ENCODE measurements at places on chromosomes 4 and X. TPM values are rescaled to one million over a fixed set of nuclear protein-coding genes. Genes with fewer than 3 reads are reported as not detected.

The FSTL5 gene
- 0.63 TPM for total RNA-seq

The GAGE12F gene
- total RNA-seq: not detected

The SATL1 gene
- total RNA-seq: not detected

The SLC10A4 gene
- total RNA-seq: 0.06 TPM

The XAGE1A gene
- total RNA-seq: not detected

The GPR82 gene
- not detected for total RNA-seq

The ADRA2C gene
- total RNA-seq: 0.31 TPM

The PRMT9 gene
- total RNA-seq: 13.2 TPM

The MSX1 gene
- 7.9 TPM for total RNA-seq

The HPGDS gene
- total RNA-seq: not detected

The KLF8 gene
- total RNA-seq: 0.44 TPM

The TAF9B gene
- total RNA-seq: 15.5 TPM

The MAPK10 gene
- total RNA-seq: under 0.01 TPM

The KLKB1 gene
- 0.06 TPM for total RNA-seq

The BTK gene
- not detected for total RNA-seq

The ZMAT1 gene
- total RNA-seq: 0.81 TPM

The CDKL5 gene
- 1.1 TPM for total RNA-seq

The CCKAR gene
- total RNA-seq: not detected
